ENCODE measurements at places on chromosomes 3 and 15.

DNA sequence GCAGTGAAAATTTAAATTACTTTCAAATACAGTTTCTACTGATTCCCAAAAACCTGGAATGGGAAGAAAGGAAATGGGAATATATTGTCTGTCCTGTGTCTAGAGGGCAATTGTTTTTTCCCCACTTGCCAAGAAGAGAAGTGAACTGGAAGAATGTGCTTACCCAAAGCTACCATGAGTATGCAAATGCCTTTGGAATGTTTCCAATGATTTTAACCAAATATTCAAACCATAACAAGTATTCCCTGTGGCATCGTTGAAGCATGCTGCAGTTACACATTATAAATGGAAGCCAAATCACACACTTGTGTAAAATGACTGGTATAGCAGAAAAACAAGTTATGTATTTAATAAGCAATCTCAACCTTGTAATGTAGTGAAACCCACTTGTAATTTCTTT is 368.2 kb downstream of the GBE1 start:
- DNase-seq: no peak

DNA sequence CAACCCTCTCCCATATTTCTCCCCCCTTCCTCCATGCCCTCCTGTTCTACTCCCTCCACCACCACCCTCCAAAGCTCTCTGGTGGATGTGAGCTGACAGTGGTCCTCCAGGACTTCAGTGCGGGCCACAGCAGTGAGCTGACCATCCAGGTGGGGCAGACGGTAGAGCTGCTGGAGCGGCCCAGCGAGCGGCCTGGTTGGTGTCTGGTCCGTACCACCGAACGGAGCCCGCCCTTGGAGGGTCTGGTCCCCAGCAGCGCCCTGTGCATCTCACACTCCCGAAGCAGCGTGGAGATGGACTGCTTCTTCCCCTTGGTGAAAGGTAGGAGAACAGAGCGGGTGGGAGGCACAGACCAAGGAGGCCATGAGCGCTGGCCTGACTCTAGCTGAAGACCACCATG is 167.5 kb upstream of the UMPS start:
- DNase-seq: no peak

- no peak for DNase-seq
Observed at GRCh38 chr15:27057904-27058645, 87.1 kb downstream of the GABRG3 start.

DNA sequence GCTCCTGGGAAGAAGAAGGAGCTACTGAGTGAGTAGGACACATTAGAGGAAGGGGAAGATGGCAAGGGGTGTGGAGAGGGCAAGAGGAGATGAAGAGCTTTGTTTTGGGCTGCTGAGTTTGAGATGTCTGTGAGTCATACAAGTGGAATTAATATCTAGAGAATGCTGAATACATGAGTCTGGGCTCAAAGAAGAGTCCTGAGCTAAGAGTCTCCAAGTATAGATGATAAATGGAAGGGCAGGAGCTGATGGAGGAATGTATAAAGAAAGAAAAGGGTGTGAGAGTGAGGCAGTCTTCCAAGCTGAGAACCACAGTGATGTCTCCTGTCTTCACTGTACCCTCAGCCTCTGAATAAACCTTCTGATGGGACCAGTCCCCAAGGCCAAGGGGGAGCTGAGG is 205.5 kb upstream of the MRPL3 start:
- DNase-seq: no peak

GRCh38 chr3:127495821-127496655 is 94.5 kb downstream of the TPRA1 start:
- no peak for DNase-seq

- no peak for DNase-seq
Observed at GRCh38 chr3:55789516-55789915, 302.4 kb upstream of the WNT5A start.

DNA sequence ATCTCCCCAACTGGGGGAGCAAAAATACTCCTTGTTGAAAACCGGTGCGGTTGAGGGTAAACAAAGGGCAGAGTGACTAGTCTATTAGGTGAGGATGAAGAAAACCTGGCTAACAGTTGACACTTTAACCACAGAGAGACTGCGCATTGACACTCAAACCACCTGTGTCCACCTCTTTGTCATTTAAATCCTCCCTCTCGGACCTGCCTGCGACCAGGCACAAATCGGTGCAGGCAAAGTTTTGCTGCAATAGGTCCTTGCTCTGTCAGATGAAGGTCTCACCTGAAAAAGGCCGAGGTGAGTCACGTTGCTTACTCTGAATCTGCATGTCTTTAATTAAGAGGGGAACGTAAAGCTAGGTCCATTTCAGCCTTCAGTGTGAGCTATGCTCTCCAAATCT is 494.1 kb upstream of the DPPA4 start:
- DNase-seq: no peak

DNA sequence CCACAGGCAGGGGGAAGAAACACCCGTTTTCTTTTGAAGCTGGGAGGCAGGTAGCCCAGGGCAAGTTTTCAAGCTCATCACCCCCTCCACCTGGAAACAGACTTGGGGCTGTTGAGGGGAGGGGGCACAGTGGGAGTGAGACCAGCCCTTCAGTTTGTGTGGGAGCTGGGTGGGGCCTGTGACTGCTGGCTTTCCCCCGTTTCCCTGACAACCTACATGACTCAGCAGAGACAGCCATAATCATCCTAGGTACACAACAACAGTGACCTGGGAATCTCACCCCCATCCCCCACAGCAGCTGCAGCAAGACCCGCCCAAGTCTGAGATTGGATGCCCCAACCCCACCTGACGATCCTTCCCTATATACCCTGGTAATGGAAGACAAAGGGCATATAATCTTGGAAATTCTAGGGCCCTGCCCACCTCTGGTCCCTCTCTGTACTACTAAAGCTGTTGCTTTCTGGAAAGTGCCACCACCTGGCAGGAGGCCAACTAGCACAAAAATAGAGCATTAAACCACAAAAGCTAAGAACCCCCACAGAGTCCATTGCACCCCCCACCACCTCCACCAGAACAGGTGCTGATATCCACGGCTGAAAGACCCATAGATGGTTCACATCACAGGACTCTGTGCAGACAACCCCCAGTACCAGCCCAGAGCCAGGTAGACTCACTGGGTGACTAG is 422.2 kb upstream of the SGO1 start:
- DNase-seq: no peak

GRCh38 chr15:87326269-87326668 is 930.3 kb downstream of the NTRK3 start:
- DNase-seq: no peak

DNA sequence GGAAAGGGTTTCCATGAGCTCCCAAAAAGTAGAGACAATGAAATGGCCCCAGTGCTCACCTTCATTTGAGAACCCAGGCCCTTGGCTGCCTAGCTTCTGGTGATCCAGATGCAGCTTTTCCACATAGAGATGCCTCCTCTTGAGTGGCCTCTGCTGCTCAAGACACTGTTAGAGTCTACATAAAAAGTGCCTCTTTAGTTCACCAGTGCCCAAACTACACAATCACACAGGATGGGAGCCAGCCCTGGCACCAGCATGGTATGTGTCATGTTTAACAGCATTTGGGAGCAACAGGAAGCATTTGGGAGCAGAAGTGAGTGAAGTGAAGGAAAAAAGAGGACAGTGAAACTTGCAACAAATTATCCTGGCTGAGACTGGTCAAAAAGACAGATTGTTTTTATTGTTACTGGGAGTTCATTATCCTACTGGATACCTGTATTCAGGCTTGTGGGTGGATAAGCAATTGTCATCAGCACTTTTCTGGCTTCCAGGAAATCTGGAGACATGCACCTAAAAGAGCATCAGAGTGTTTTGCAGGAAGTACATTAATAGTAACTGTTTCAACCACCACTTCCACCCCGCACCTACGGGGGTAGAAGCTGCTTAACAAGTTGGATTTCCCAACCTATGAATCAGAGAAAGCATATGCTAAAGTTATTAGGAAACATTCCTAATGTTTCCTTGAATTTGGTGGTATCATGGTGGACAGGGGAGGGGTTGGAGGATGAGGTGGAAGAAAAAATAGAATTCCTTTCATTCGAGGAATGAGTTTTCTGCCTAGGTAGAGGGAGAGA is 416.2 kb downstream of the IGSF11 start:
- DNase-seq: no peak

- no peak for DNase-seq
Observed at GRCh38 chr3:25038922-25039321, 389.1 kb upstream of the RARB start.

- DNase-seq: no peak
Observed at GRCh38 chr15:39736412-39737195, 46.0 kb downstream of the FSIP1 start.

DNA sequence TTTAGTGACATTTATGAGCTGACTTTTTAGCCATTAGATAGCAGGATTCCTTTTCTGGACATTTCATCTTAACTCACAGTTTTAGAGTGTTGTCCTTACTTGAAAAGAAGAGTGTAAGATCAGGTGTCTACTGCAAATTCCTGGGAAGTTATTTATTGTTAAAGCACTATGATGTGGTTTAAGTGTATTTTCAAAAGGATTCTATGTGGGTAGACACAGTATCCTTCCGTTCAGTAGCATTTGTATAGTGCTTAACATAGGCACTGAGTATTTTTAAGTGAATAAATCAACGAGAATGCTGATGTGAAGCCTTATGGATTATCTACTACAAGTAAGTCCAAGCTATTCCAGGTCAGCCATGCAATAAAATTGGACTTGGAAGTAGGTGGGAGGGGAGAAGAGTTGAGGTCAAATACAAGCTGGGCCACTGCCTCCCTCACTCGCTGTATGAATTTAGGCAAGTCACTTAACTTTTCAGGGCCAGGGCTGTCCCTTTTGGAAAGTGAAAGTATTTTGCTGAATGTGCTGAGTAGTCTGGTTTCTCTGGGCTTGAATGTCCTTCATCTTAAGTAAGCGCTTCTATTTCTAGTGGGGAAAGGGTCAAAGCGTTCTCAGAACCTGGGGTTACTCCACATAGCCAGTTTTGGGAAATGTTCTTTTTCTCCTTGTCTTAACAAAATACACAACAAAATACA is 48.6 kb downstream of the GAP43 start:
- DNase-seq: no peak

- DNase-seq: no peak
Observed at GRCh38 chr15:53634517-53635106, 124.9 kb downstream of the WDR72 start.

DNA sequence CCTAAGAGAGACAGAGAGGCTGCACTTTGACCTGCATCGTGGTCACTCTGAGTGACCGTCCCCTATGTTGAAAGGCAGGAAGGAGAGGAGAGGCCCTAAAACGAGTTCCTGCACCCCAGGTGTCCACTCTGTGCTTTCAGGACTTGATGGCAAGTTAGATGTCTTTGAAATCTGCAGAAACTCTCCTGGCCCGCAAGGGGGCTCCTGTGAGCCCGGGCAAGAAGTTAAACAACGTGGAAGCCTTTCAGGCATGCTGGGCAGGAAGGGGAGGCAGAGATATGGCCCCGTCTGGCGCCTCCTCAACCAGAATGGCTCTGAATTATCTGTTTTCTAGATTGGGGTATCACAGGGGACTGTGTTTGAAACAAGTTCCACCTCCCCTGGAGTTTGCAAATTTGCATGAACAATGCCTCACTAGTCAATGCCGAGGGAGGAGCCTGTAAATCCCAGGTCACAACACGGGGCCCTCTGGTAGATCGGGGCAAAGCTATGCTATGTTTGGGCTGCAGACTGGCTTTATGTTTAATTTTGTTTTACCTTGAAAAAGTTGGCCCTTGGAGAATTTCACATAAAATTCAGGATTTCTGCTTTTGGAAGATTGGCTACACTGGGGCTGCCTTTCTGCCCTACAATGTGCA is 9.8 kb downstream of the CTXND1 start:
- DNase-seq: no peak

GRCh38 chr3:58799271-58799670 is 132.7 kb upstream of the FAM3D start:
- DNase-seq: no peak

- no peak for DNase-seq
Observed at GRCh38 chr15:26298659-26299170, 435.6 kb upstream of the ATP10A start.

- no peak for DNase-seq
Observed at GRCh38 chr3:195911946-195912270, 3.6 kb upstream of the TNK2 start.

- DNase-seq: no peak
Observed at GRCh38 chr3:169610888-169611291, 52.6 kb downstream of the MECOM start.

DNA sequence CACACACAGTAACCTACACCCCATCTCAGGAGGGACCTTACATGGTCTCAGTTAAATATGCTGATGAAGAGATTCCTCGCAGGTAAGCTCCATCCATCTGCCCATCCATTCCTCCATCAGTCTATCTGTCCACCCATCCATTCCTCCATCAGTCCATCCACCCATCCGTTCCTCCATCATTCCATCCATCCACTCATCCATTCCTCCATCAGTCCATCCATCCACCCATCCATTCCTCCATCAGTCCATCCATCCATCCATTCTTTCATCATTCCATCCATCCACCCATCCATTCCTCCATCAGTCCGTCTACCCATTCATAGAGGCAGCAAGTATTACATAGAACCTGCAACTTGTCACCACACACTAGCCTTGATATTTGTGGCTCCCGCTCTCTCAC is 77.9 kb downstream of the DNASE1L3 start:
- DNase-seq: no peak

GRCh38 chr3:127405010-127405598 is 117.3 kb upstream of the PRR20G start:
- DNase-seq: no peak

GRCh38 chr3:33091746-33092145 is 5.2 kb downstream of the GLB1 start:
- no peak for DNase-seq

DNA sequence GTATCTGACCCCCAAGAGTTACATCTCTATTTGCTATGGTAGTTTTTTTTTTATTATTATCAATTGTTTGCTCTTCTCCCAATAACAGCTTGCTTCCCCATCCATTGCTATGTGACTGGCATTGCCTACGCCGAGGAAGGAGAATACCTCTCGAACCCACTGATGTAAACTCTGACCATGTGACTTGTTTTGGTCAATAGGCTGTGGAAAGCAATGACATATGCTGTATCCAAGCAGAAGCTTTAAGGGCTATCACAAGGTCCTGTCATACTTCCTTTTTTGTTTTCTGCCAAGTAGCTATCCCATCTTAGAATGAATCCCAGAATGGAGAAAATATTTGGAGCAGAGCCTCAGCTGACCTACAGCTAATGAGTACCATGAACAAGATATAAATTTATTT is 111.0 kb upstream of the FRMD4B start:
- no peak for DNase-seq

- DNase-seq: no peak
Observed at GRCh38 chr15:64478863-64479262, 18.5 kb downstream of the ZNF609 start.

DNA sequence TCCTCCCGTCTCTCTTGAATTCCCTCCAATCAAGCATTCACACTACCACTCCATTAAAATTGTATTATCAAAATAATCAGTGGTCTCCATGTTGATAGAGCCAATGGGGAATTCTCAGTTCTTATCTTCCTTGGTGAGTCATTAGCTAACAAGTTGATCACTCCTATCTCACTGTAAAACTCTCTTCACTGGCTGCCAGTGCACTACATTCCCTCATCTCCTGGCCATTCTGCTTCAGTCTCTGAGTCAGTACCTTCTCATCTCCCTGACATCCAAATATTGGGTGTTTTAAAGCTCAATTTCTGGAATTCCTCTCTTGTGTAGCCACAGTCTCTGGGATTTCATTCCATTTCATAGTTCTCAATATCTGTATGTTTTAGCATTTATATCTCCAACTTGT is 175.2 kb downstream of the ALDH1A2 start:
- no peak for DNase-seq

GRCh38 chr15:63389902-63390670 is 8.4 kb upstream of the CA12 start:
- no peak for DNase-seq

Measured in activated T-cell treated with anti-CD3 and anti-CD28 coated beads for 4 hours (primary cell).